ENCODE measurements at places on chromosomes 7 and 10. TPM values are rescaled to one million over a fixed set of nuclear protein-coding genes. Genes with fewer than 3 reads are reported as not detected.

GRCh38 chr10:5888351-5888750 is 1.3 kb downstream of the ANKRD16 start:
- no peak for DNase-seq

GRCh38 chr10:114729103-114729659 is 71.1 kb upstream of the ABLIM1 start:
- DNase-seq = no peak

Gene PRSS37
- not detected for total RNA-seq

GRCh38 chr7:98788966-98789365 is 80.8 kb downstream of the TMEM130 start:
- no peak for DNase-seq

DNA sequence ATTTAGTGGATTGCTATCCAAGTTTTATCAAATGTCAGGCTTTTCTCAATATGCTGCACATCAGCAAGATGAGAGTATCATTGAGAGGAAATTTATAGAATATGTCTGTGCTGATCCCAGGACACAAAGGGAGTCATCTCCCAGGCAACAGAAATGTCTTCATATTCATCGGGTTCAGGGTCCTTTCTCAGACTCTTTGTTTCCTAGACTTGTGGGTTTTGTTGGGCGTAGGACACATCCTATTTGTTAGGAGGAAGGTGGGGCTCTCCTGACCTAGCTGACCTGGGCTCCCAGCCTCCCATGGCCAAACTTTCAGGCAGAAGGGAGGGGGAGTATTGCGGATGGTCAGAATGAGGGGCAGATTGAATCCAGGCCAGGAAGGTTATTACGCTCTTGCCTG is 22.9 kb upstream of the NPS start:
- no peak for DNase-seq

DNA sequence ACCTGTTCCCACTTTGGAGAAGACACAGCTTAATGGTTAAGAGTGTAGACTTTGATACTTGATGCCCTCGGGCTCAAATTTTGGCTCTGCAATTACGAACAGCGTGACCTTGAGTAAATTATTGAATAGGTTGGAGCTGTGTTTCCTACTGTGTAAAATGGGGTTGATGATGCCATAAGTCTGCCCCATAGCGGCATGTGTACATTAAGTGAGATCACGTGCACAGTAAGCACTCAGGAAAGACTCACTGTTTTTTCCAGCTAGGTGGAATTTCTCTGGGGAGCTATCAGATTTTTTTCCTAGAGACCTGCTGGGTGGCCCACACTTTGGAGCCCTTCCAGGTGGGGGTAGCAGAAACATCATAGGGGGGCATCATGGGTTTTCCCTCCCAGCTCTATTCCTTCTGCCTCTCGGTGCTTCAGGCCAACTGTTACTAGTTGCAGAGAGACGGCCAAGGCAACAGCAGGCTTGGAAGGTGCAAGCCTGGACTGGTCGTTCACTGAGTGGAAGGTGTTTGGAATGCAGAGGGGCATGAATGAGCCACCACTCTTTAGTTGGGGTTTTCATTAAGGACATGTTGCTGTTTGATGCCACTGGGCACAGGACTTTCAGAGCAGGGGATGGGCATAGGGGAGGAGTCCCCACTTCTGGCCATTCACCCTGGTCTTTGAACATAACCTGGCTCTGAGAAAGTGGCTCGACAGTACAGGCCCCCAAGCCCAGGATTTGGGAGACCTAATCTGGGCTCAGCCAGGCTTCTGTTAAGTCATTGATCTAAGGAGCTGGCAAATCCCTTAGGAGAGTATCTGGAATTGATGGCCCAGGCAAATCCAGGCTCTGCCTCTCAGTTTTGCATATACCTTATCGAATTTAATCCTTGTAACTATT is 64.0 kb downstream of the SYPL1 start:
- DNase-seq = no peak

GRCh38 chr10:60572511-60573194 is 183.0 kb upstream of the ANK3 start:
- DNase-seq = no peak

DNA sequence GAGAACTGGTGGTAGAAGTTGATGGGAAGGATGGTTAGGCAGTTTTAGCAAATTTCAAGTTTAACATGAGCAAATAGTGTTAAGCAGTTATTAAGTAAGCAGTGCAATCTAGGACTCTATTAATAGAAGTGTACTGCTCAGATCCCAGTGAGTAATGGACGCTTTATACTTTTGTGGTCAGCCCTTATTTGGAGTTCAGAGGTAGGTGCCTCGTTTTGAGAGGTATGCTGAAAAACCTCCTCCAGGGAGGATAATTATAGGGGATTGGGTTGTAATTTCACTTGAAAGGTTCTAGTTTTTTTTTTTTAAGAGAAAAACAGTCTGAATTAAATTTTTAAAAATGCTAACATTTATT is 33.5 kb upstream of the CCDC7 start:
- DNase-seq = no peak

- DNase-seq = no peak
Observed at GRCh38 chr10:77823811-77824542, 102.6 kb downstream of the DLG5 start.

DNA sequence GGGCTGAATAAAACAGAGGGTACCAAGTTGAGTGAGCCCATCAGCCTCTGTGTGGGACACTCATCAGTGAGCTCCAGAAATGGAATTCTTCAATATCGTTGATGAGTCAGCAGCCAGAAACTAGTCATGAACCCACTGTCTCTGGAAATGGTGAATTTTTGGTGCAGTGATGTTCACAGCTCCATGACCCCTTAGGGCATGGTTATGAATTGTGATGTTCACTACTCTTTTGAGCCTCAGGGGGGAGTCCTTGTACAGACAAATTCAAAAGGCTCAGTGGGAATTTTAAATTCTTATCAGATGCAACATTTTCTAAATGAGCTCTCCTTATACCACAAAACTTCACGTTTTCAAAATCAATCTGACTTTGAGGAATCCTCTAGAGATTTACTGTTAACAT is 335.7 kb downstream of the PHTF2 start:
- DNase-seq = peak; percentile 4

- DNase-seq = no peak
Observed at GRCh38 chr10:49055221-49055849, 60.0 kb downstream of the VSTM4 start.

DNA sequence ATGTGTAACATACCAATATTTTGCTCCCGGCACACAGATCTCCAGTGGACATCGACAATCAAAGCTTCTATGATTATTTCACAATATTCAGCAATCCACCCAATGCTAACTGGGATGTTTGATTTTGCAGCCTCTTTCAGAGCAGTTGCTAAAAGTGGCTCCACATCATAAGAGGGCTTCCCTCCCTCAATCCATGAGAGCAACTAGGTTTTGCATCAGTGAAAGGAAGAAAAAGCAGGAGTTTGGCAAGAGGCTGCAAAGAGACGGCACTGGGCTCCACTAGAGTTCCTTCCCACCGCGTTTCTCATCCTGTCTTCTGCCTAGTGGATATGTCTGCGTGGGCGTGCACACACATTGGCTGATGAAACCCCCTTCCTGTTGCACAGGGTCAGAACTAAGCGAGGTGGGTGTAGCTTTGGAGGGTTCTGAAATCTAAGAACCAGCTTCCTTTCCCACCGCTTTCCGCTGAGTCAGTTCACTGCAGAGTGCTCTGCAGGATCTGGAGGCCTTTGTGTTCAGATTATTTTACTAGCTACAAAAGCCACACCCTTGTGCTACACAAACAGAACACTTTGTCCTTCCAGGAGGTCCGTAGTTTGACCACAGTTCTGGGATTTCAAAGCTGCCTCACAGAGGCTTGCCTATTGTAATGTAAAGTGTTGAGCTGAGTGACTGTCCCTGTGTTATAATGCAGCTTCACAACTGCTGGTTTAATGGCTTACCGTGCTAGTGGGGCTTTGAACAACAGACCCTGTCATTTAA is 28.1 kb downstream of the ARL4A start:
- no peak for DNase-seq

DNA sequence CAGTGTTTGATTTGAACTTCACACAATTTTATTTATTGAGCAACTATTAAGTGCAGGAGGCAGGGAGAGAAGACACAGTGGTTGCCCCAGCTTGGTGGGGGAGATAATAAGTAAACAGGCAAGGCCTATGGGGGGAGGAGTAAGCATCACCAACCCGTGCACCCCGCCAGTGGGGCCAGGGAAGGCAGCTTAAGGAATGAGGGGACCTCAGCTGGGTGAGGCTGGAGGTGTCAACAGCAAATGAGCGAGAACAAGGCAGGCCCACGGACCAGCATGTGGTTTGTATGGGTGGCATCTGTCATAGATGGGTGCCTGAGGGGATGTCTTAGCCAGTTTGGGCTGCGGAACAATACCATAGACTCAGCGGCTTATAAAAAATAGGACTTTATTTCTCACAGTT is 24.1 kb upstream of the CRHR2 start:
- no peak for DNase-seq

DNA sequence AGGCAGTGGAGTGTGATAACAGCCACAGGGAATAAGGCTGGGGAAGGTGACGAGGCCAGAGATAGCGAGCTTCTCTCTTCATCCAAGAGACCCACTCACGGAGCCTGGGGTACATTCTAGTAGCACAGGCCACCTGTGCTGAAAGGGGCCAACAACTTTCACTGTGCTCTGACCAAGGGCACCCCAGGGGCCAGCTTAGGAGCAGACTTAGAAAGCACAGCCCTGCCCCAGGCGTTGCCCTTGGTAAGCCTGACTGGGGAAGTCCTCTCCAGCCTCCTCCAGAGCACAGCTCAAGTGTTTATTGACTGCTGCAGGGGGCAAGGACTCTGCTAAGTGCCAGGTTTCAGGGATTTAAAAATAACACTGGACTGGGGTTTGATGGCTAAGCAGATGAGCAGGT is 44.7 kb downstream of the EBF3 start:
- DNase-seq = no peak

Gene MKX
- total RNA-seq = not detected

Gene PNLIP
- total RNA-seq = not detected

GRCh38 chr10:132521041-132521465 is 16.5 kb upstream of the INPP5A start:
- no peak for DNase-seq

DNA sequence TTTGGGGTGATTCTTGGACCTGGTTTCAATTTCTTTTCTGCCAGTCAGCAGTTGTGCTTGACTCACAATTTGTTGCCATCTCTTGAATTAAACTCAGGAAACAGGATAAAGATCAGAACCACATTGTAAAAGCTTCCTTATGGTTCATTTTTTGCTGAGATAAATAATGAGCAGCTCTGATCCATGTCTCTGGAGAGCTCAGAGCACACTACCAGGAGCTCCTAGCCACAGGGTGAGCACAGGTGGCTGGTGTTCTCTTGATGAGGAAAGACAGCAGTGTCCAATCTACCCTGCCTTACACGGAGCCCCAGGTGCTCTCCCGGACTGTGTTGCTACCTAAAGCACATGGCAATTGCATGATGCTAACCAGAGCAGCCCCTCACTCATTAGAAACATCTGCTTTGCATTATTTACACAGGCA is 17.2 kb upstream of the FAM170B start:
- no peak for DNase-seq

GRCh38 chr10:69007260-69007659 is 18.7 kb downstream of the KIFBP start:
- DNase-seq = peak; percentile 17

Gene CYP26C1
- not detected for total RNA-seq

DNA sequence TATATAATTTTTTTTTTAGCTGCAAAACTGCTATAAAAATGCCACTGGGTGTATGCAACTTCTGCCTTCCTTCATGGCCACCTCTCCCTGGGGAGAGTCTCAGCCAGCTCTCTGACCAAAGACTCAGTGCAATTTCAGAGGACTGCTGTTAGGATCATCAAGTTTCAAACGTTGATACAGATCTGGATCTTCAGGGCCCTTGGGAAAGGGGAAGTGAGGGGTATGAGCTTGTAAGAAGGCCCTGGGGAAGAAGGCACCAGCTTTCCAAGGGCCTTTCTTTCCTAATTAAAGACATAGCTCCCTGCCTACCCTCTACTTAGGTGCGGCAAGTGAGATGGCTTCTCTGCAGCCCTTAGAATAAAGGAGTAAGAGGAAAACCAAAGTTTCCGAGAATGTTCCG is 130.4 kb downstream of the CUL2 start:
- DNase-seq = no peak

DNA sequence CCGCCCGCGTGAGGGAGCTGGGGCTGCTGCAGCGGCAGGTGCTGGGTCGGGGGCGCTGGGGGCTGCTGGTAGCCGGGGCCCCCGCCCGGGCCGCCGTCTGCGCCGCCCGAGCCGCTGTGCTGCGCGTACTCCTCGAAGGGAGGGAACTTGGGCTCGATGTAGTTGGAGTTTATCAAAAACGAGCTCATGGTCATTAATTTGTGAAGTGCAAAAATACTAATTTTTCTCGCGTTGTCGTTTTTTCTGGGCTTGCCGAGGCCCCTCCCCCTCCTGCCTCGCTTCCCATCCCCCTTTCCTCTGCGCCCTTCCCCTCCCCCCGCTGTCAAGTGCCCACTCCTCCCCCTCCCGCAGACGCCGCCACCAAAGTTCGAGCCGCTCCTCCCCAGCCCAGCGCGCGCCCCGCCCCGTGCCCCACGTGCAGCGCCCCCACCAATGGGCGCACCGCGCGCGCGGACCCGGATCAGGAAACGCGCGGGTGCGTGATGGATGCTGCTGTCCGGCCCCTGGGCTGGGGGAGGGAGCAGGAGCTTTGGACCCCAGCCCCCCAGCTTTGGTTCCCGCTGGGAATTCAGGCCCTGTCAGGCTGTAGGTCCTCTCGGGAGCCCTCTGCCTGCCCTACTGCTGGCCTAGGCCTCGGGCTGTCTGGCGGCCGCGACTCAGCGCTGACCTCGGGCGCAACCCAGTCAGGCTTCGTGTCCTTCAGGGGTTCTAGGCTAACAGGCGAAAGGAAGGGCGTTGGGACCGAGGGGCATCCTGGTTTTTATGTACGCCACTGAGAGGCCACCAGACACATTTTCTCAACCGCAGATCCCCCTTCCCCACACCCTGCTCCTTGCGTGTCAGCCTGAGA is at the start of gene HOXA4:
TSS of gene HOXA4 (minus strand) at position 218 of the 850 bp plus-strand sequence. CDS start at position 194, 24 bp downstream.
- peak; percentile 75 for DNase-seq

DNA sequence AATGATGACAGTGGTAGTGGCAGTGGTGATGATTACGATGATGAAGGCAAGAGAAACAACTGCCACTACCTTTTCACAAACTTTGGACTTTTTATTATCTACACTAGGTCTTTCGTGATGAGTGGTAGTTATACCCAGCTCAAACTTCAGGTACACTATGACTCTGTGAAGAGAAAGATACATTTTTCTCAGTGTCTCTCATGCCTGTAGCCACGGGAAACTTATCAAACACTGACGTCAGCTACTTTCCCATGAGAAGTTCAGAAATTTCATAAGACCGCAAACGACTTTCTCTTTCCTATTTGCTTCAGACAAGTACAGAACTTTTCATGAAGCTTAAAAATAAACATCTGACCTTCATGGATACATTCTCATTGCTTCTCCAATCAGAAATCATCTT is 57.0 kb downstream of the CALD1 start:
- no peak for DNase-seq

DNA sequence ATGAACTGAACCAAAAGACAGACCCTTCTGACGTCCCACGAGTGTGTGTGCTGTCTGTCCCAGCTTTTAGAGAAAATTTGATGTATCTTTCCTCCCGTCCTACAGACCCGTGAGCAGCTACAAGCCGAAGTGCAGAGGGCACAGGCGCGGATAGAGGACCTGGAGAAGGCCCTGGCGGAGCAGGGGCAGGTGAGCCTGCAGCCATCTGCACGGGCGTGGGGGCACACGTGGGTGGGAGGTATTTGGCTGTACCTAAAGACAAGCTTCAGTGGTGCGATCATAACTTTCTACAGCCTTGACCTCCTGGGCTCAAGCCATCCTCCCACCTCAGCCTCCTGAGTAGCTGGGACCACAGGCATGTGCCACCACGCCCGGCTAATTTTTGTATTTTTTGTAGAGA is 41.7 kb upstream of the DPYSL4 start:
- no peak for DNase-seq

- DNase-seq = no peak
Observed at GRCh38 chr7:151157645-151158329, 9.7 kb downstream of the GBX1 start.
